Retina (tissue), 1 donor: ENCODE measurements at places on chromosomes 11 and 22.

GRCh38 chr11:14741195-14741594, 97.6 kb downstream of the PDE3B start:
- DNase-seq: no peak

- DNase-seq: no peak
Measured at GRCh38 chr11:133191931-133192330, 340.4 kb downstream of the OPCML start.

- no peak for DNase-seq
Measured at GRCh38 chr22:17664414-17665055, 26.0 kb downstream of the BCL2L13 start.

GRCh38 chr22:38132794-38133193, 22.3 kb upstream of the BAIAP2L2 start:
- no peak for DNase-seq

GRCh38 chr11:119126675-119127268, 5.4 kb downstream of the HINFP start:
- DNase-seq: no peak

- no peak for DNase-seq
Measured at GRCh38 chr11:67680696-67681470, 6.5 kb upstream of the ALDH3B2 start.

DNA sequence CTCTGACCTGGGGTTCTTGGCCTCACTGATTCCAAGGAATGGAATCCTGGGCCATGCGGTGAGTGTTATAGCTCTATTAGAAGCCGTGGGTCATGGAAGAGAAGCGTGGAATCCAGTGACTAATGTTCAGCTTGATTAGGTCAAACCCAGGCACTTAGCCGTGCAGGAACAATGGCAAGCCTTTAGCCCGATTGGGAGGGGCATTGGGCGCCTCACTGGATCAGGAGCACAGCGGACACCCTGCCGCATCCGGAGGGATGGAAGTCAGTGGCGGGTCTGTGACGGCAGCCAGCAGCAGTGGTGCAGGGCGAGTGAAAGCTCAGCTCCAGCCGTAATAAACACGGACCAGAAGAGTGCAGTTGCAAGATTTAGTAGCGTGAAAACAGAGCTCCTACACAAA, 20.5 kb upstream of the SLC17A6 start:
- DNase-seq: no peak
